ENCODE measurements at places on chromosomes 2 and 18.

DNA sequence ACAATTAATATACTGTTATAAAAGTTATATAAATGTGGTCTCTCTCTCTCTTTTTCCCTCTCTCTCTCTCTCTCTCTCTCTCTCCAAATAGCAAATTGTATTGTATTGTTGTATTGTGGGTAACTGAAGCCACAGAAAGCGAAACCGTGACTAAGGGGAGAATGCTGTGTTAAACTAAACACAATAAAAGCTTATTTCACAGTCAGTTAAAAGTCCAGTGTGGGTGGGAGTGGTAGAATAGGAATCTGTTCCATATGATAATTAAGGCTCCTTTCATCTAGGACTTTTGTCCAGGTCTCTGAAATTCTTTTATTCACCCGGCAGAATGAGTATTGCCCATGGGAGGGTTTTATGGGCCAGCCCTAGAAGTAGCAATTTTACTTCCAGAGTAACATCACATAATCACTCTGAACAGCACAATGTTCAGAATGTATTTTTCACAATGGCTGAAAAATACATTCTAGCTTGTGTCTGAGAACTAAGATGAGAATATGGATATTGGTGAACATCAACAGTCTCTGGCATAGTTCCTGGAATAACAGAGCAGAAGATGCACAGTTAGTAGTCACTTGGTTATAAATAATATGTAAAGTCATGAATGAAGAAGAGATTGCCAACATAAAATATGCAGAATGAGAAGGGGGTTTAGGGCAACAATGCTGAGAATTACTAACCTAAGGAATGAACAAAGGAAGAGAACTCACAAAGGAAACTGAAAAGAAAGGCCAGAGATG lies 399.1 kb downstream of the PLCL1 start:
- DNase-seq = no peak

GRCh38 chr2:224038830-224039079 lies 331 bp downstream of the SERPINE2 start:
- no peak for DNase-seq

GRCh38 chr2:207394812-207395534 lies 134.8 kb upstream of the CREB1 start:
- no peak for DNase-seq

DNA sequence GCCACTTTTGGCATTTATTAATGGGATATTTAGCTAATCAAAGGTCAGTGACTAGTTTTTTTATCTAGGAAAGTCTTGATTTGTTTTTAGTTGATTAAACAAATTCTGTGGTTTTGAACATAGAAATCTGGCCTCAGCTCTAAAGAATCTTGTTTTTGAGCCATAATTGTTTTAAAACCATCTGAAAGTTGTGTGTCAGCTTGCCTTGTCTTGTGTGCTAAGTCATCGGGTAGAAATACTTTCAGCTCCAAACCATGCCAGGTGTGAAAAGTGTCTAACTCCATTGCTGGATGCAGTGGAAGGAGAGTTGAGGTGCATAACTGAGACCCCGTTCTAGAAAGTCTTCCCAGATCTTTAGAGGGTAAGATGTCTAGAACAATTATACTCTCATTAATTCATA lies 22.7 kb downstream of the FARP2 start:
- no peak for DNase-seq

- no peak for DNase-seq
Measured at GRCh38 chr2:222042666-222043065, 256.1 kb downstream of the PAX3 start.

Measured in GM12891 (cell line).